Stimulated activated naive CD4-positive, alpha-beta T cell treated with Interleukin-2 at 50 U/mL for 16 hours (primary cell): ENCODE measurements at places on chromosomes 3 and 15.

- no peak for DNase-seq
Observed at GRCh38 chr15:39588531-39589192, 7.8 kb downstream of the THBS1 start.

DNA sequence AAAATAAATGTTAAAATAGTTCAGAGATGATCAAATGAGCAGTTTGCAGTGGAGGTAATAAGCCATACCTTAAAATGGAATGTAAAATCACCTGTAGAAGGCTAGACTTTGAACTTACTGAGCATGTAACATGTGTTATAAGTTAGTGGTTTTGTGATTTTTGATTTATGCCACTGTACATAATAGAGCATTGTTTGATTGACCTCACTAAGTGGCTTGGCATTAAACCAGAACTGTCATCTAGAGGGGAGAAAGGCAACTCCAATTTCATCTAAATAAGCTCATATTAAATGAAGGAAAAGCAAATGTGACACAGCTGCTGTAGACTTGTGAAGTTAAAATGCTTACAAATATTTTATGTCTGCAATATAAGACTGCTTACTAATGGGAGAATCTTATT lies 387.9 kb downstream of the ZIC1 start:
- DNase-seq, result no peak

DNA sequence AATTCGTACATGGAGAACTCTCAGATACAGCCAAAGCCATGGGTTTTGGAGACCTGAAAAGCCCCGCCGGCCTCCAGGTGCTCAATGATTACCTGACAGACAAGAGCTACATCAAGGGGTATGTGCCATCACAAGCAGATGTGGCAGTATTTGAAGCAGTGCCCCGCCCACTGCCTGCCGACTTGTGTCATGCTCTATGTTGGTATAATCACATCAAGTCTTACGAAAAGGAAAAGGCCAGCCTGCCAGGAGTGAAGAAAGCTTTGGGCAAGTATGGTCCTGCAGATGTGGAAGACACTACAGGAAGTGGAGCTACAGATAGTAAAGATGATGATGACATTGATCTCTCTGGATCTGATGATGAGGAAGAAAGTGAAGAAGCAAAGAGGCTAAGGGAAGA lies 23.5 kb downstream of the MYO5A start:
- no peak for DNase-seq

DNA sequence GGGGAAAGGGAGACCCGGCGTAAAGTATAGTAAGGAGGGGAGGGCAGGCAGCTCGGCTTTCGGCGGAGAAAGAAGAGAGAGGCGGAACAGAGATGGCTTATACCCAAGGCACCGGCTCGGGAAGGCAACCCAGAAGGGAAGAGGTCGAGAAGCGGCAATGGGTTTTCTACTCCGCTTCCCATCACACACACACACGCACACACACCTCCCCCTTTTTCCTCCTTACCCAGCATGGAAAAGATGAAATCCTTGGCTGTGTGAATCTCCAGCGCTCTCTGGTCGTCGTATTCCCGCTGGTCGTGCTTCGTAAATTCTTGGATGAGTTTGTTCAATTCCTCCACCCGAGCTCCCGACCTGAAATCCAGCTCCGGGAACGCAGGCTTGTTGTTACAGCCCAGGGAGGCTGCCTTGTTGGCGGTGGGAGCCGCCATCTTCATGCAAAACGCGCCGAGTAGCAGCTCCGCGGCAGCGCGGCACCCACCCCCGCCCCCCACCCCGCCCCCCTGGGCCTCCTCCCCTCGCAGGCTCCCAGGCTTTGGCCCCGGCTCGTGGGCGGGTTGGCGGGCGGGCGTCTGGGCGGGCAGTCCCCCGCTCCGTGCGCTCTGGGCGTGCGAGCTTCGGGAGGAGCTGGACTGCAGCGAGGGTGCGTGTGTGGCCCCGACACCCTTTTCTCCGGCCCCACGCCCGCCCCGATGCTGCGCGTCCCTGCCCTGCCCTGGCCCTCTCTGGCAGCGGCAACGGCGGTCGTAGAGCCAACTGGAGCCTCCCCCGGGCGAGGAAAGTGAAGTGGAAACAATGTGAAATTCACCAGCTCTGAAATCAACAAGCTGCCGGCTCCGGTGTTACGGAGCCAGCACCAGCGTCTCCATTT lies at the start of gene MB21D2:
Gene MB21D2 (minus strand): TSS at position 453 of the 871 bp plus-strand sequence. CDS start 16 bp downstream, at position 437.
- DNase-seq, result peak; percentile 79

- DNase-seq, result no peak
Observed at GRCh38 chr15:73617913-73618312, 15.3 kb downstream of the NPTN start.

DNA sequence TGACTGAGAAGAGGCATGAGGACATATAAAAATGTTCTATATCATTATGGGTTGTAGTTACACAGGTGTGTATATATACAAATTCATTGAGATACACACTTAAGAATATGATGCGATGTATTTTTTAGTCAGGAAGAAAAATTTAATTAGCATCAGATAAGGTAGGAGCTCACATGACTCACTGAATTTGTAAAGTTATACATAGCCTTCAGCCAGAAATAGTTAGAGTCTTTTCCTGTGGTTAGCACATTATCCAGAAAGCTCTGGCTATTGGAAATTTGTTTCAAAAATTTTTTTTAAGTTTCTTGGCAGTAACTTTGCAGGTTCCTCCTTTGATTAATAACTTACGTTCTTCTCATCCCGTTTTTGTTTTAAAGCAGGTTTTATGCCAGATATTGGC lies 88.6 kb downstream of the STT3B start:
- DNase-seq, result no peak

DNA sequence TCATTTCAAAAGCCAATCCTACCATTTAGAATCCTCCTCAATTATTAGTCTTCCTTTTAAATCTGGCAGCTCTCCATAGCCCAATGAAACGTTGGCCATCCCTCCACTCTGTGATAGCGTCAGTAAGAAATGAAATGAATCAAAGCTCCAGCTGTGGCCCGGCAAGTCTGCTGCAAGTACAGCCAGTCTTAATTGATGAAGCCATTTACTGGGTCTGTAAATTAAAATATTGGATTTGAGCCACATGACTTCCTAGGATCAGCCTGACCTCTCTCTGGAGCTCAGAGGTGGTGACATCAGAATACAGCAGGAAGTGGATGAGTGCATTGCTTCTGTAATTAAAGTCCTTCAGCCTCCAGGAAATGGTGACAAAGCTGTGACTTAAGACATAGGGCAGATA lies 347.0 kb upstream of the LMCD1 start:
- DNase-seq, result no peak

DNA sequence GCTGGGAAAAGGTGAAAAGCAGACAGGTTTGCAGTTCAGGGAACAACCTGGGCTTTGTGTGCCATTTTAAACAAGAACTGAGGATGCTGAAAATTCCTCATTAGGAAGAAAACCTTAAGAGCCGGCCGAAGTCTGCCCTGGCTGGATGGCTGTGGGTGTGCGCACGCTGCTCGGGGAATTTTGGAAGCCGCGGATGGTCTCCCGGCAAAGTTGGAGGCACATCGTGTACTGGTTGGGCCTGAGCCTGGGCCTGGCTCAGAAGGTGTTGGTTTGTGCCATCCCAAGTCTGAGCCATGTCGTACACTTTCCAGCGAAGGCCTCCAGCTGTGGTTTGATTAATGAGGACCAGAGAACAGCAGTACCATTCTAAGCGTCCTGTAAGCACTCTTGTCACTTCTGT lies 188.2 kb downstream of the ATP10A start:
- DNase-seq, result no peak

DNA sequence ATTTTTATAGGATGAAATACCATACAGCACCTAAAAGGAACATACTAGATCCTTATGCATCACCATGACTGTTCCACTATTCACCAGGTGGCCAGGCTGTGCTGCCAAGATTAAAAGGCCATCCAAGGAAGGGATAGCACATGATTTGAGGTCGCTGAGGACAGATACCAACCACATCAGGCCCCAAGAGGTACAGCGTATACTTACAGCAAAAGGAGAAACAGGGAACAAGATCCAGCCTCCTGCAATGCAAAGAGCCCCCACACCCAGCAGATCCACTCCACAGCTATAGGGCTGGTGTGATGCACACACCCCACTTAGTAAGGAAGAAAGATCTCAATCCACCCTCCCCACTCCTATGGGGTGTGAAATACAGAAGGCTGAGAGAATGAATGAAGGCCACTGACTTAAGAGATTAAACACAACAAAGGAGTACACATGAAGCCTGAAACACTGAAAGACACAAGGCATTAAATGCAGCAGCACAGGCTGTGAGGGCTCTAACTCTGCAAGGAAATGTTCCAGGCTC lies 32.0 kb upstream of the ZNF445 start:
- DNase-seq, result no peak

DNA sequence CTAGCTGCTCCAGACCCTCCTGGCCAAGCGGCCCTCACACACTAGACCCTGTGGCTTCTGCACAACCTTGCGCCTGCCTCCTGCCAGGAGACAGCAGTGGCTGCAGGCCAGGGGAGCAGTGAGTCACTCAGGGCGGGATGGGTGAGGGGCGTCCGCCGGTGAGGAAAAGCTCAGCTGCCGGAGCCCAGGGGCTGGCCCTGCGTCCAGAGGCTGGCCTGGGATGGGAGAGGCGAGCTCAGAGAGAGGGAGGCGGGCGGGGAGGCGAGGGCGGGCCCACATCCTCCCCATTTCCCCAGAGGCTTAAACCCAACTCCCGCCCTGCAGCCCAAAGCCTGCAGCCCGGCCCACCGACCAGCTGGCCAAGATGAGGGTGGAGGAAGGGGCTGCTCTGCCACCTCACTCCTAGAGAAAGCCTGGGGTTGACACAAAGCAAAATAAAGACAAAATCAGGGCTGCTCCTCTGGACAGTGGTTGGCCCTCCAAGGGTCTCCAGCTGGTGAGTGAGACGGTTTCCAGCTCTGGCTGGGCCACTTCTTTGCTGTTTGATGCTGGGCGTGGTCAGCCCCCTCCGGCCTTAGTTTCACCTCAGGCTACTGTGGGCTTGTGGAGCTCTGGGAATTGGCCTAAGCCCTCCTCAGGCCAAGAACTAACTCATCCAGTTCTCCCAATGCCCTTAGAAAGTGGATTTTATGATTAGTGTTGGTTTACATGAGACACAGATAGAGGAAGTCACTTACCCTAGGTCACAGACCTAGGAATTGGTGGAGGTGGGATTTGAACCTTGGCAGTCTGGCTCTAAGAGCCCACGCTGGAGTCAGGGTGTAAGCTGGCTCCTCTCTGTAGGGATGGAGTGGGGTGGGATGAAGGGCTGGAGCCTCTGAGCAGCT lies 50.6 kb downstream of the IQSEC1 start:
- DNase-seq, result no peak

DNA sequence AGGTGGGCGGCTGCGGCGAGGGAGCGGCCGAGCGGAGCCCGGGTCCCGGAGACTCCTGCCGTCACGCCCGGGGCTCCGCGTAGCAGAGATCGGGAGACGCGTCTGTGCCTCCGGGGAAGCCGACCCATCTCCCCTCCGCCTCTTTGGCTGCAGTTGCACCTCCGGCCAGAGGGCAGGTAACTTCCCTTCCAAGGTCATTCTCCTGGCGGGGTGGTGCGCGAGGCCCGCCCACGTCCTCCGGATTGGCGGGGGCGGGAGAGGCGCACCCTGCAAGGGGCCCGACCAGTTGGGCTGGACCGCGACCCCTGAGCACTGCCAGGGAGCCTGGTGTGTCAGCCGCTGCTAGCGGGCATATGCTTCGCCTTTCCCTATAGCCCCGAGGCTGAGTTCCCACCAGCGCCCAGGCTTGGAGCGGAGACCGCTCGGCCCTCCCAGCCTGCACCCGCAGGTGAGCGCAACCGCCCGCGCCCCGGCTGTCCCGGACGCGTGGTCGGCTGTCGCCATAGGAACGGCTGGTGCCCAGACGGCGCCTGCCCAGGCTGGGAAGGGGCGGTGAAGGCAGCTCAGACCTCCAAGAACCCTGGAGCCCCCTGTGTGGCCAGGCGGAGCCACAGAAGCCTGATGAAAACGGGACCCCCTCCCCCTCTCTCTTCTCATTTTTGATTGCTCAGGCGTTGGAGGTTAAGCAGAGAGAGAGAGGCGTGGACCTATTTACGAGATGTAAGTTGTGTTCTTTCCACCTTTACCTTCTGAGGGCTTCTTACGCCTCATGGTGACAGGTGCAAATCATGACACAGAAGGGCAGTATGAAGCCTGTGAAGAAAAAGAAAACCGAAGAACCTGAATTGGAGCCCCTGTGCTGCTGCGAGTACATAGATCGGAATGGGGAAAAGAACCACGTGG lies 453 bp downstream of the ZDHHC23 start:
- DNase-seq, result peak; percentile 28

DNA sequence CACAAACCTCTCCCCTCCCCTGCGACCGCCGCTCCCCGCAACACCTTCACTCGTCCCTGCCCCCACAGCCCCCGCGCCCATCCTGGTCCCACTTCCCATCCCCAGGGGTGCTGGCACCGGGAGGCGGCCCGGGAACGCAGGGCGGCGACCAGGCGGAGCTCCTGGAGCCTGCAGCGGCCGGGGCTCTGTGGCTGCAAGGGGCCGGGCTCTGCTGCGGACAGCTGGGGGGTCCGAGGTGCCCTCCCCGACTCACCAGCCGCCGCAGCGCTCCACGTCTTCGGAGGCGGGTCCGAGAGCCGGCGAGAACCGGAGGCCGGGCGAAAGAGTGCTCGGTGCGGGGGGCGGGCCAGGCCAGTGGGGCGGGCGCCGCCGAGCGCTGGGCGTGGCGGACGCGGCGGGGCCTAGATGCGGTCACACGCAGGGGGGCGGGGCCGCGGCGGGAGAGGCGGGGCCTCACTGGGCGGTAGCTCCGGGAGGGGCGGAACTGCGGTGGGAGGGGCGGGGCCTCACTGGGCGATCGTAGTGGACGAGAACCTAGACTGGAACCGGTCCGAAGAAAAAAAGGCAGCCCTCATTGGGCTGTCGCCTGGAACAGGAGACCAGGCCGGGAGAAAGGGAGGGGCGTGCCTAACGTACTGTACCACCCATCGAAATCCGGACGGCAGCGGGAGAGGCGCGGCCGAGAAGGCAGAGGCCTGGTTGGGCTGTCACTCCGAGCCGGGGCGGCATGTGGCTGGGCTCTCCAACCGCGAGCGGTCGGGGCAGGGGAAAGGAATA lies at the start of gene ANO10:
Gene ANO10 (minus strand): TSS at position 356 of the 777 bp plus-strand sequence. CDS start 16,159 bp downstream, outside the sequence.
- peak; percentile 95 for DNase-seq

DNA sequence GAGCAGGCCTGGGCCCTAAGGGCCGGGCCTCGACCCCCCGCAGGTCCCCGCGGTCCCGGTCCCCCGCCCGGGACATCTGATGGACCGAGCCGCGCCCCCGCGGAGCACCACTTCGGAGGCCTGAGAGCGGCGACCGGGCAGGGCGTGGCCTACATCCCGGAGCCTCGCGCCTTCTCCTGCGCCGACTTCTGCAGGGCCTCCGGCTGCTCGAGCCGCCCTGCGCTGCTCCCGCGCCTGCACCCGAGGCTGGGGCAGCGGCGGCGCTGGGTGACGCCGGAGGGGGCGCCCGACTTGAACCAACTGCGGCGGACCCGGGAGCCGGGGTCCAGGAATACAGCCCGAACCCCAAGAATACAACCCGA lies 14.9 kb upstream of the GP9 start:
- DNase-seq, result no peak

DNA sequence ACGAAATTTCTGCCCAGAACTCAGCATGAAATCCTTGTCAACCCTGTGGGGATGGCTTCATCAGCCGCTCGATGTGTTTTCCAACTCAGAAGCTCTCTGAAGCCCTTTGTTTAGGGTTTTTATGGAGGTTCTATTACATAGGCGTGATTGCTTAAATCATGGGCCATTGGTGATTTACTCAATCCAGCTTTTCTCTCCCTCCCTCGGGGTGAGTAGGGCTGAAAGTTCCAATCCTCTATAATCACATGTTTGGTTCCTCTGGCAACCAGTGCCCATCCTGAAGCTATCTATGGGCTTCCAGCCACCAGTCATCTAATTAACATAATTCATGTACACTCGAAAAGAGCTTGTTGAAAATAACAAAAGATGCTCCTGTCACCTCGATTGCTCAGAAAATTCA lies 51.6 kb downstream of the GATM start:
- DNase-seq, result no peak
